Upper lobe of right lung (tissue), 1 donor: ENCODE measurements at places on chromosomes 4 and X. TPM values are rescaled to one million over a fixed set of nuclear protein-coding genes. Genes with fewer than 3 reads are reported as not detected.

Gene CHRDL1
- total RNA-seq = 95.8 TPM

DNA sequence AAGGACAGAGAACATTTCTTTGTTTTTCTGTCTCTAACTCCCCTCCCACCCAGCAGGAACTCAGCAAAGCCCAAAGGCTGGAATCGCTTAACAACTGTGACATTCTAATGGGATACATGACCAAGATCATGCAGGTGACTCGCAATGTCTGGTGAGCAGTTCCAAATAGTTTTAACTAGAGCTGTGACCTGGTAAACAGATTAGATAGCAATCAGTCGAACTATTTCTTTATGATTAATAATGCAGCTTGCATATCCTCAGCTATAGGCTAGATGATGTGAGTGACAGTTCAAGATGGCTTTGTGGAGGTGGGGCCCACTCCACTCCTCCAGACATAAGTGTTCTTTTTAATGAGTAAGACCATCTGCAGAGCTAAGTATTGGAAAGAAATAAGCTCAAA, 20.0 kb upstream of the GABRE start:
- DNase-seq = no peak

Gene CLIC2
- 64.0 TPM for total RNA-seq

Gene TIMP1
- total RNA-seq = 324 TPM

GRCh38 chr4:42906341-42906740, 13.8 kb downstream of the GRXCR1 start:
- DNase-seq = no peak

DNA sequence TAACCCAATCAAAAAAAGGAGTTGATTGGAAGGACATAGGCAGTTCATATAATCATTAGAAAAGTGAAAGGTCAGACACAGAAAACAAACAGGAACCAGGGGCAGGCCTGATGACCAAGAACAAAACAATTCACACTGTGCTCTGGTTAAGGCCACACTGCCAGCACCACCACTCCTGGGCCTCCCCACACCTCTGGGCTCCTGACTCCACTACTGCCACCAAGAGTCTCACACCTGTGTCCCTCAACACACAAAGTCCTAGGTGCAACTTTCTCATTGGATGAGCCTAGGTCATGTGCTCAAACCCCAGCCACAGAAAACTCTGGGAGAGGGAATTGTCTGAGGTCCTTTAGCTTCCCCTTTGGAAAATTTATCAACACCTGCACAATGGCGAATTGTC, 11.1 kb upstream of the FAM9C start:
- DNase-seq = no peak

GRCh38 chr4:78032446-78032845, 24.7 kb upstream of the FRAS1 start:
- no peak for DNase-seq

DNA sequence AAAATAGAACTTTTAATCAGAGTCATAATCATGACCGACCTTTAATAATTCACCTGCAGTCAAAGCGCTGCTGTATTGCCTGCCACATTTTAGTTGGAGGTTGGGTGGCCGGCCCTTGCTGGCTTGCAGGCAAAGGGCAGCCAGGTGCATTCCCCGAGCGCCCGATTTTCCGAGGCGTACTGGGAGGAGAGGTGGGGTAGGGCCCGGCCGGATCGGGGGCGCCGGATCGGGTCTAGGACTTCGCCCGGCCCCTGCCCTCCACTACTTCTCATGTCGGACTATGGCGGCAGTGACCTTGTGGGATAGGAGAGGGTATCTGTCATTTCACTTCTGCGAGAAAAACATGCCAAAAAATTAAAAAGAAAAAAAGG, 2.5 kb upstream of the RS1 start:
- DNase-seq = peak; percentile 58

Gene EMCN
- total RNA-seq = 35.9 TPM

DNA sequence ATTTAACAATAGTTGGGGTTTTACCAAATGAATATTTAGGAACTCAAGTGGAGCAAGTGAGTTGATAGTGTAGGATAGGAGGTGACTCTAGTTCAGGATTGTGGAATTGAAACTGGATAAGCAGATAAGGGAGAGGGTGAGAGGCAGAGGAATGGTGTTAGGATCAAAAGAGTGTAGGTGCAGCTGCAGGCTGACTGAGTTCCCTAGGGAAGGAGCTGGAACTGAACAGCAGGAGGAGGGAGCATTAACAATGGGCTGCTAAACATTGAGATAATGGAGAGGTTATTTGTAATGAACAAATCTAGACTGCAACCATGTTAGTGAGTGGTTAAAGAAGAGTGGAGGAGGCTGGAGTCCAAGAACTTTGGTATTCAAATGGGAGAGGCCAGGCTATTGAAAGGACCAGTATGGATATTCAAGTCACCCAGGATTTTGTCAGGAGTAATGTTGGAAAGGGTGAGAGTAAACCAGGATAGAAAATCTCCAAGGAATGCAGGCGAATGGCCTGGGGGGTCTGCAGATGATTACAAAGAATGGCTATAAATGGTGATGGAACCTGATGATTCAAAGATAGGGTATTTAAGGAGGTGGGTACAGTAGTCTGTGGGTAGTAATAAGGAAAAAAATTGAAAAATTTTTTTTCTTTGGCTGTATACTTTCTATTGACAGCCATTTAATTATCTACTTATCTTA, 497.1 kb upstream of the TENM3 start:
- no peak for DNase-seq

Gene CCDC120
- 10.8 TPM for total RNA-seq

DNA sequence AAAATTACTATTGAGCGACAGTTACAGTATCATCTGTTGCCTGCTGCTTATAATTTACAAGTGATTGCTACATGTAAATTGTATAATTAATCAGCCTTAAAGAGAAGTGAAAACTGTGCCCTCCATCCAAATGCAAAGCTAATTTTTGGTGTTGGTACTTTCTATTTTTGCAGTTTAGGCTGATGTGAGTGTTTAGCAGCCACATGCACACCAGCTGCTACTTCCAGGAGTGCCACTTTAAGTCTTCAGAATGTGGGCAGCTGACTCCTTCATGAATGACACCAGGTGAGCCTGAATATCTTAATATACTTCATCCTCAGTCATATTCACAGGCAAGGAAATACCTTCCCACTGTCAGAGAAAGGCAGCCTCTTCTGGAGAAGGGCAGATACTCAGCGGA, 149.8 kb upstream of the RASGEF1B start:
- DNase-seq = no peak

GRCh38 chr4:57981123-57981522, 870.9 kb upstream of the IGFBP7 start:
- DNase-seq = no peak

GRCh38 chr4:146098978-146099377, 76.5 kb upstream of the LSM6 start:
- DNase-seq = no peak

Gene HSFX1
- 1.4 TPM for total RNA-seq

DNA sequence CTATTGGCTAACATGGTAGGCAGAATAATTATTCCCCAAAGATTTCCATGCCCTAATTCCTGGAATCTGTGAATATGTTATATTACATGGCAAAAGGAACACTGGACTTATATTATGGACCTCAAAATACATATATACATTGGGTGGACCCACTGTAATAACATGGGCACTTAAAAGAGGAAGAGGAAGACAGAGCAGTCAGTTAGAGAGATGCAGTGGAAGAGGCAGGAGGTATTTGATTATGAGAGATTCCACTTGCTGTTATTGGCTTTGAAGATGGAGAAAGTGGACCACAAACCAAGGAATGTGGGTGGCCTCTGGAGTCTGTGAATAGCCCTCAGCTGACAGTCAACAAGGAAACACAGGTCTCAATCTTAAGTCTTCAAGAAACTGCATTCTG, 14.0 kb upstream of the ART3 start:
- DNase-seq = no peak

DNA sequence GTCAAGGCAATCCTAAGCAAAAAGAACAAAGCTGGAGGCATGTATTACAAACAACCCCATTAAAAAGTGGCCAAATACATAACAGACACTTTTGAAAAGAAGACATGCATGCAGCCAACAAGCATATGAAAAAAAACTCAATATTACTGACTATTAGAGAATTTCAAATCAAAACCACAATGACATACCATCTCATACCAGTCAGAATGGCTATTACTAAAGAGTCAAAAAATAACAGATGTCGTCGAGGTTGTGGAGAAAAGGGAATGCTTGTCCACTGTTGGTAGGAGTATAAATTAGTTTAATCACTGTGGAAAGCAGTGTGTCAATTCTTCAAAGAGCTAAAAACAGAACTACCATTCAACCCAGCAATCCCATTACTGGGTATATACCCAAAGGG, 604.6 kb upstream of the GRIA3 start:
- DNase-seq = no peak

DNA sequence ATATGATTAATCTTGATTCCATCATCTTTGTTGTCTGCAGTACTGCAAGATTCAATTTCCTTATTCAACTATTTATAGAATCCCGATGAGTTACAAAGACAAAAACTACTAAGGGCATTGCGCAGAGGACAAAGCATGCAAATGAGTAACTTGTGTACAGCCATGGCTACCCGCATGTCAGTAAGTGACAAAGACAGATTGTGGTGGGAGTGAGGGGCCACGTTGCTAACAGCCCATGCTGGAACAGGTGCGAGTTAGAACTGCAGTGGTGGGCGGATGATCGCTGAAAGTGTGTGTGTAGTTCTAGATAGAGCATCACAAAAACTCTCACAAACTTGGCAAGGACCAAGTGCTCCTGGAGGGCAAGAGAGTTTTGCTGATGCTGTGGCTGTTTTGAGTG, 49.5 kb downstream of the ACOX3 start:
- DNase-seq = no peak

GRCh38 chr4:172155838-172156345, 342.7 kb downstream of the GALNTL6 start:
- no peak for DNase-seq

DNA sequence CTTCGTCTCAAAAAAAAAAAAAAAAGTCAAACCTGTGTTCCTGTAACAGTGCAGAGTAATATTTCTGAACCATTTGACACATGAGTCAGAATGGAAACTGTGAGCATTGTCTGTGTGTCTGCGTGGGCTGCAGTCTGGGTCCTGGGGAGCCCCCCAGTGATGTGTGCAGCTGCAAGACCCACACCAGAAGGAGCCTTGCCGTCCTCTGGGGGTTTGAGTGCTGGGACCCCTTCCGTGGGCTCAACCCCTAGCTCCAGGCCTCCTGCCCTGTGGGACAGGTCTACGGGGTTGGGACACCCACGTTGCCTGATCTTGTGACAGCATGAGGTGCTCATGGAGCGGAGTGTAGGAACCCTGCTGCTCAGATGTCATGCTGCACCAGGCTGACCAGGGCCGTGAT, 43.7 kb downstream of the DDX3X start:
- no peak for DNase-seq

Gene MAGEE2
- not detected for total RNA-seq

DNA sequence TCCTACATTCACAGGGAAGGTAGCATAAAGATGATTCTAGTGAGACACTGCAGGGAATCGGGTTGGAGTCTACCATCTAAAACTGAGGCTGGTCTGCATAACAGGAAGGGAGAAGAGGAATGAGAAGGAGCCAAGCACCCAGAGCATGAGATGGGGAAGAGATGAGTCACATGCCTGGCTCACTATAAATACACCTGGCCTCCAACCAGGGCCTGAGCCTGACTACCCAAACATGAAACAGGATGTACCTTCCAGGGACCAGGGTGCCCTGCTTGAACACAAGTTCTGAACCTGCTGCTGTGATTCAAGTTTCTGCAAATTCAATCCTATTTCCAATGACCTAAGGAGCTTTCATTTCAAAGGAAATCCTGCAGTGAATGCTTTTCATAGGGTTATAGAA, 24.9 kb downstream of the CD99L2 start:
- no peak for DNase-seq

Gene TEX13C
- total RNA-seq = not detected
